Stimulated activated CD8-positive, alpha-beta memory T cell treated with anti-CD3 and anti-CD28 coated beads, Interleukin-4, amount 100 ng/mL, for 4 hours (primary cell): ENCODE measurements at places on chromosomes 7 and 10.

DNA sequence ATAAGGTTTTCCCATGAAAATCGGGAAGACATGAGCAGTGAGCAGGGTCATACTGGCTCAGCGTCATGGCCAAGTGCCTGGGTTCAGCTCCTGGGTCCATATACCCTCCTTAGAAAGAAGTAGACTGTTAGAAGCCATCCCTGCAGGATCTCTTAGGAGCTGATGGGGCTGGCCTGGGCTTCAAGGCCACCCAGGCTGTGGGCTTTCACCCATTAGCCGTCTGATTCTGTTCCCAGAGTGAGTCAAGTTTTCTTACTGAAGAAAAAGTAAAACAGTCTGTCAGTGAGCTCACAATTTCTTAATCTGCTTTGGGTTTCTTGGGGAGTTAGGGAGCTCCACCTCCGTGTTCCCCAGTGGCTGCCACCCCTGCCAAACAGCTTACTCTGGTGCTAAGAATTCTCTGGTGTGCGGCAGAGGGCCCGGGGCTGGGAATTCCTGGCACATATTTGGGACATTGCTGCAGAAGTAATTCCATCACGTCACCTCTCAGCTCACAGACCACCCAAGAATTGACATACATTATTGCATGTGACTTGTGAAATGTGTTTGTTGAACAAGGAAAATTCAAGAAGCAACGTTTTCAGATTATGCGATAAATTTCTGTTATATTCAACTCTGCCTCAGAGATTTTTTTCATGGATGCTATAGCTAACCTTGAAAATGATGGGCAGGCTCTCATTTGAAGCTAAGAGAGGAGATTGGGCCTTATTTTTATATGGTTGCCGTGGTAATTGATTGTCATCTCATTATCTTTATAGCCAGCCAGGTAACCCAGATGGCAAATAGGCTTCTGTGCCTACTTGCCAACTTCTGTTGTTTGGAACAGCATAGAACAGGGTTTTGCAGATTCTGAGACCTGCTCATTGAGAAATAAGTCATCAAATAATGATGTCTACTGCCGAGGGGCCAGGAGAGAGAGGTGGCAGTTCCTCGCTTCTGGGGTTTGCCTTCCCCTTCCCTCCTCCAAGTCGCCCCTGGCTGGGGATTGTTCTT, 166.4 kb downstream of the CHN2 start:
- no peak for DNase-seq

GRCh38 chr7:98249106-98249505, 2.9 kb downstream of the TECPR1 start:
- no peak for DNase-seq

- no peak for DNase-seq
Observed at GRCh38 chr10:33240931-33241330, 93.5 kb downstream of the NRP1 start.

GRCh38 chr7:12146813-12147212, 64.3 kb upstream of the TMEM106B start:
- DNase-seq: no peak

- no peak for DNase-seq
Observed at GRCh38 chr7:137316648-137317353, 26.7 kb downstream of the PTN start.

DNA sequence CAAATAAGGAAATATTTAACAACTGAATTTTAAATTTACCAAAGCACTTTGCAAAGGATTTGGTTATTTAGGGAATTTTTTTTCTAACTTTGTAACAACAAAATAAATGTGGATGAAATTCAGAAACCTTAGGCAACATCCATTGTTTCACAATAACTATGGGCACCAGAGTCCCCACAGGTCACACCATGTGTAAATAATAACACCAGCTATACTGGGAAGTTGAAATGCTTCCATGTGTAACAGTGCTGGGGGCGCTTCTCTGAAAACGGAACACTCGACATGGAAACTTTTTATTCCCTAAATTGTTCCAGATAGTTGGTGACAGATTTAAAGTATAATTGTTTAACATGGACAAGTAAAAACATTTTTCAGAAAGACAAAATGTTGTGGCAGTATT, 818.6 kb downstream of the TNS3 start:
- no peak for DNase-seq

DNA sequence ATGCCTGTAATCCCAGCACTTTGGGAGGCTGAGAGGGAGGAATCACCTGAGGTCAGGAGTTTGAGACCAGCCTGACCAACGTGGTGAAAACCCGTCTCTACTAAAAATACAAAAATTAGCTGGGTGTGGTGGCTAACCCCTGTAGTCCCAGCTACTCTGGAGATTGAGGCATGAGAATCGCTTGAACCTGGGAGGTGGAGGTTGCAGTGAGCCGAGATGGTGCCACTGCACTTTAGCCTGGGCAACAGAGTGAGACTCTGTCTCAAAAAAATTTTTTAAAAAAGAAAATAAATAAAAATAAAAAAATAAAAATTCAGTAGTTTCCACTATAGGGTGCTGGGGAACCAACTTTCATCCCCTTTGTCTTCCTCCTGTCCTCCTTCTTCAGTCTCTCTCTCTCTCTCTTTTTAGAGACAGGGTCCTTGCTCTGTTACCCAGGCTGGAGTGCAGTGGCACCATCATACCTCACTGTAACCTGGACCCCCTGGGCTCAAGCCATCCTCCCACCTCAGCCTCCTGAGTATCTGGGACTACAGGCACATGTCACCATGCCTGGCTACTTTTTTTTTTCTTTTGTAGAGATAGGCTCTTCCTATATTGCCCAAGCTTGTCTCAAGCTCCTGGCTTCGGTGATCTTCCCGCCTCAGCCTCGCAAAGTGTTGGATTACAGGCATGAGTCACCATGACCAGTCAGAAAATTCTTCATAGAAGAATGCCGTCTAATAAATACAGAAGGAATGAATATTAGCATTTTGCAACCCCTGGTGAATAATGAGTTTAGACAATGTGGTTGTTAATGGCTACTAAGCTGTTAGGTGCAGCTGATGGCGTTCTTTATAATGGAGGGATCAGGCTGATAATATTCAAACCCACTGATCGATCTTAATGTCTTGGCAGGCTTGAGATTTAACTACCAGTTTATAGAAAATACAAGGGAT, 20.6 kb downstream of the RBM20 start:
- DNase-seq: no peak

GRCh38 chr7:128024151-128024550, 7.1 kb downstream of the LRRC4 start:
- no peak for DNase-seq

GRCh38 chr7:50317697-50318669, 13.5 kb downstream of the IKZF1 start:
- no peak for DNase-seq

GRCh38 chr7:27144781-27145164, 1.3 kb upstream of the HOXA5 start:
- DNase-seq: no peak

DNA sequence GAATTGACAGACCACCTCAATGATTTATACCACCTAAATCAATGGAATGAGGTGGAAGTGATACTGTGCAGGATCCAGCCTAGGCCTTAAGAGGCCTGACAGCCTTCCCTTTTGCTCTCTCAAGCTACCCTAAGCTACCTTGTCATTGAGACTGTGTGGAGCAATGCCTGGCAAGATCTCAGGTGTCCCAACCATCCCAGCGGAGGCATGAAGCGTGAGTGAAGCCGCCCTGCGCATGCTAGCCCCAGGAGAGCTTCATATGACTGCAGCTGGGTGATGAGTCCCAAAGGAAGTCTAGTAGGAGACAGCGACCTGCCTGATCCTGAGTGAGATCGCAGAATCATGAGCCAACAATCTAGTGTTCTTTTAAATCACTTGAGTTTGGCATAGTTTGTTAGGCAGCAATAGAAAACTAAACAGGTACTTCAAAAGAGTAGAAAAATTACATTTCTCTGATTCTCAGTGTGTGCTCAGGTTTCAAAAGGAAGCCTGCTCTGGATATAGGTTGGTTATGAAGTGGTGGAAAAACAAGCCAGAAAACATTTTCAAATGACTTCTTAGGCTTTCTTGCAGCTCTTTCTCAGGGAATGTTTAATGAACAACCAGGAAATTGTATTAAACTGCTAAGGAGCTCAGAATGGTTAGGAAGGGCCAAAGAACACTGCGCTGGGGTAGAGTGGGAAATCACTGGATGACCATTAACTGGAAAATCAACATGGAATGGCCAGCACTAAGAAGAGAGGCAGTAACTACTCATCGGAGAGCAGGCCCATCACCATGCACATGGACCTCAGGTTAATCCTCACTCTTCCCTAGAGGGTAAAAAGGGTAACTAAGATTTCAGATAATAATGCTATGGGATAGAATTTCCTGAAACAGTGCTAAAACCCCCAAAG, 535.2 kb downstream of the PHTF2 start:
- DNase-seq: no peak

- DNase-seq: no peak
Observed at GRCh38 chr10:16449454-16449853, 12.6 kb downstream of the PTER start.

GRCh38 chr10:124697837-124698544, 46.2 kb downstream of the FAM53B start:
- DNase-seq: no peak

DNA sequence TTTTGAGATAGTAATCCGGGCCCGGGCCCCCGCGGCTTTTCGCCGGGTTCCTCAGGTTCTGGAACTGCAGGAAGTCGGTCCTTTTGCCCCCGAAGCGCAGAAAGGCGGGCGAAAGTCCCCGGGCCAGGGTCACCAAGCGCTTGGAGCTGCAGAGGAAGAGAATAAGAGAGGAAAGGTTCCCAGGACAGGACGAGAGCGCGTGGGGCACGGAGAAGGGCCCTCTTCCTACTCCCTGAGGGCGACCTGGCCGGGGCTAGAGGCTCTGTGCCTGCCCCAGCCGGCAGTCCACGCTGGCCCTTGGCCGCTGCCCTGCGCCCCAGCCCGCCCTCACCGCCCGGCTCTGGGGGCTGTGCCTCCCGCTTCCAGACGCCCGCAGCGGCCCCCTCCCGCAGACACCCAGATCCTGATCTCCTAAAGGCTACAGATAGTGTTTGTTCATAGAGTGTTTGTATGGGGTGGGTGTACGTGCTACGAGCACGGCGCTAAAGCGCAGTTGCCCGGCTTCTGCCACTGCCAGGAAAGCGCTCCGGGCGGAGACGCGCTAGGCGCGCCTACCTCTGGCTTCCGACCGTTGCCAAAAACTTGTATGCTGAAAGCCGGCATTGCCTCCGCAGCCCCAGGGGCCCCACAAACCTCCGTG, 3.2 kb downstream of the HPSE2 start:
- no peak for DNase-seq

DNA sequence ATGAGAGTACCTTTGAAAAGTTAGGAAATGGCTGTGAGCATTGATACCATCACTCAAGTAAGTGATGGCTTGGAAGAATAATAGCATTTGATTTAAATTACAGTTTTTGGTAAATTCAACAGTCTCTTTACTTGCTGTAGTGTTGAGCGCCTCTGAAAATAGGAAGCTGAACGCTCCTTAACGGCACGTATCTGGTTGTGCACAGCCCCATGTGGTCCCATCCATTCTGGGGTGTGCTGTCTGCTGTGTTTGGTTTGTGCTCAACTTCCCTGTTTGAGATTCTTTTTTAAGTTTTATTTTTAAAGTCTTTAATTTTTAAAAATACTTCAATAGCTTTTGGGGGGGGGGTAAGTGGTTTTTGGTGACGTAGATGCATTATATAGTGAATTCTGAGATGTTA, 51.5 kb downstream of the DNAJB6 start:
- DNase-seq: no peak

- no peak for DNase-seq
Observed at GRCh38 chr10:74223755-74224529, 72.9 kb downstream of the ADK start.
